ENCODE measurements at places on chromosomes 2 and 18.
A peak's percentile ranks its signal among the peaks of the same experiment; 100 is the strongest.

DNA sequence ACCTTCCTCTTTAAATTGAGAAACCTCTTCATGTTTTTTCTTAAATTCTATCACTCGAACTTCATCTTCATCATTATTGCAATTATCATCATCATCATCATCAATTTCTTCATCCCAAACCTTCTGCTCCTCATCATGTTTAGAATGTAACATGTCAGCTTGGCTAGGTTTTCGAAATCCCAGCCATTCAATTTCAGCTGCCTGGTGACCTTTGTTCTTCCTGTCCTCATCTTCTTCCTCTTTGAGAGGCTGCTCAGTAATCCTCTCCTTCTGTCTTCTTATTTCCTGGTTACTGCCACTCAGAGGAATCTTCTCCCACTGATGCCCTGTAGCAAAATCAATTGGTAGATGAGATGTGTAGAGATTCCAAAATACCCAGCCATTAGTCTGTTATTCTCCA lies 4.2 kb downstream of the ERMN start:
- DNase-seq, result no peak

DNA sequence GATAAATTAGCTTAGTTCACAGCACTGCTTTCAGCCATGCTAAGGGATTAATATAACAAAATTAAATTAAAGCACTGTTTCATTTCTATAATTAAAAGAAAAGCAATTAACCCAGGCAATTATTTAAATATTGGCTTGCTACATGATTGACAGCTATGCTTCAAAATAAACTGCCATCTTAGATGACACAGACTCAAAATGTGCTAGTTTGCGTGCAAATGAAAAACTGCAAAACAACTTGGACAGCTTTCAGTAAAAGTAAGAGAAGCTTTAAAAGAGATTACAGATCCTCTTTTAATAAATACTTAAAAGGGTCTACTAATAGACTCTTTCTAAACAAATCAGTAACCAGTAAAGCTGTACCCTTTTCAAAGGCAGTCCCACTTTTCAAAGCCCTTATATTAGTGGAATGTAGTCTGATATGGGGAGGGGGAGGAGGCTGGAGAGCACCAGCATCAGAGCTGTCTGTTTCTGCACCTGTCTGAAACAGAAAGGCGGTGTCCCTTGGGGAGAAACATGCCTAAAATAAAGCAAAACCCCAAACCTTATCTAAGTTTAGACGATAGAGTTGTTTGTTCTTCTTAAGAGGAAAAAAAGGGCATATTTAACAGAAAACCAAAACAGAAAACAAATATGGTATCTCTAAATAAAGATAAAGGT lies 20.8 kb downstream of the EIF2AK3 start:
- DNase-seq, result no peak

DNA sequence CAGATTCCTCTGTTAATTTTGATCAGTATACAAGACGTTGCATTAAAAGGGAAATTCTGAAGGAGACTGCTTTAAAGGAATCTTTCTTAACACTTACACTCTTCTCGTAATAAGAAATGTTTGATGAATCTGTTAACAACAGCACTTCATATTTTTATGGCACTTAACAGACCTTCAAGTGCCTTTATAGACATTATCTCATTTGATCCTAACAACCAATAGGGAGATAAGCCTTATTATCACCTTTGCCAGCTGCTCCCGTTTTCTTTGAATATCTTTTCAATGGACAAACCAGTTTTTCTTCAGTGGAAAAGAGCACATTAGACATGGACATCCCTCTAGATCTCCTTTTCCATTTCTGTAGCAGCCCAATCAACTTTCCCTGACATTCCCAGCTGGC lies 653.0 kb upstream of the FAM98A start:
- no peak for DNase-seq

- no peak for DNase-seq
Observed at GRCh38 chr2:55089726-55090125, 39.5 kb upstream of the RTN4 start.

- peak; percentile 46 for DNase-seq
Observed at GRCh38 chr2:45925636-45926366, 274.3 kb downstream of the PRKCE start.

GRCh38 chr18:38198956-38199355 lies 633.4 kb upstream of the CELF4 start:
- DNase-seq, result no peak

- peak; percentile 3 for DNase-seq
Observed at GRCh38 chr18:2572892-2573291, 1.5 kb downstream of the NDC80 start.

DNA sequence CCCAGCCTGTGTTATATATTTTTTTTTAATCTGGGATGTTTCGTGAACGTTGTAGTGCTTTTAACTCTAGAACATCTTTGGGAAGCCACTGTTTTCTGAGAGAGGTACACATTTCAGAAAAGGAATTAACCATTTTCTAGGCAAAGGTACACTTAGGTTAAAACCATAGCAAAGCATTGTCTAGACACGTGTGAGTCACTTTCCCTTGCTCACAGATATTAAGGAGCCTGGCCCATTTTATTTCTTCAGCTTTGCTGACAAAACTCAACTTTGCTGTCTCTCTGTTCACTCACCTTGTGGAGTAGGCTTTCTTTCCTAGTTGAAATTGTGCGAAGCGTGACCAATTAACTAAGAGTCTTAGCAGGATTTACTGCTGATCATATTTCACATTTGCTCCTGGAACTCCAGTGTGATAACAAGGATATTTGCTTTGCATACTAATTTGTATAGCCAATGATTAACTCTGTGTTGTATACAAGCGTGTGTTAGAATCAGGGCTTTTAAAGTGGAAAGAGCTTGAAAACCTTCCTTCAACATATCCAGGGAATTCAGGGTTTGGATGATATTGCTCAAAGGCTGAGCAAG lies 215.0 kb upstream of the AGAP1 start:
- DNase-seq, result no peak

All from cardiac muscle cell (in vitro differentiated cells and primary cell).